Activated CD8-positive, alpha-beta memory T cell treated with anti-CD3 and anti-CD28 coated beads, Interleukin-2, amount 10 ng/mL, durations not matched to agents 7 days and 5 days (primary cell): ENCODE measurements at places on chromosomes 3 and 15. TPM values are rescaled to one million over a fixed set of nuclear protein-coding genes. Genes with fewer than 3 reads are reported as not detected.

The GRIP2 gene
- total RNA-seq = not detected

The SPPL2A gene
- total RNA-seq = 108 TPM

The TTLL13 gene
- total RNA-seq = 0.80 TPM

The LRRFIP2 gene
- total RNA-seq = 38.1 TPM

The CCDC39 gene
- not detected for total RNA-seq

The SLC2A2 gene
- not detected for total RNA-seq

The REC114 gene
- not detected for total RNA-seq

The KPNA4 gene
- 51.8 TPM for total RNA-seq

The TRAIP gene
- 32.0 TPM for total RNA-seq

The MYO1E gene
- 60.3 TPM for total RNA-seq

The GOLGA6D gene
- not detected for total RNA-seq

The CLDN1 gene
- total RNA-seq = not detected

The ZNF774 gene
- 2.1 TPM for total RNA-seq

The FEZF2 gene
- total RNA-seq = not detected

The CADM2 gene
- total RNA-seq = 0.58 TPM

The TIGIT gene
- total RNA-seq = 367 TPM

The CPN2 gene
- total RNA-seq = not detected

The ACOX2 gene
- total RNA-seq = not detected

The GPR27 gene
- 5.3 TPM for total RNA-seq

The CIB1 gene
- total RNA-seq = 120 TPM

The C2CD4A gene
- total RNA-seq = not detected

The CCR9 gene
- 9.7 TPM for total RNA-seq

The CHL1 gene
- not detected for total RNA-seq

The CCR8 gene
- 47.6 TPM for total RNA-seq
